Stimulated activated CD8-positive, alpha-beta memory T cell treated with anti-CD3 and anti-CD28 coated beads, Interleukin-7, amount 100 ng/mL, for 1 hour (primary cell): ENCODE measurements at places on chromosomes 11 and 22.
A peak's percentile ranks its signal among the peaks of the same experiment; 100 is the strongest.

- DNase-seq: no peak
Measured at GRCh38 chr11:111549869-111550203, 9.3 kb downstream of the LAYN start.

- DNase-seq: no peak
Measured at GRCh38 chr11:88183233-88183632, 8.0 kb upstream of the RAB38 start.

GRCh38 chr22:19540394-19540793 lies 16.2 kb upstream of the CLDN5 start:
- no peak for DNase-seq

DNA sequence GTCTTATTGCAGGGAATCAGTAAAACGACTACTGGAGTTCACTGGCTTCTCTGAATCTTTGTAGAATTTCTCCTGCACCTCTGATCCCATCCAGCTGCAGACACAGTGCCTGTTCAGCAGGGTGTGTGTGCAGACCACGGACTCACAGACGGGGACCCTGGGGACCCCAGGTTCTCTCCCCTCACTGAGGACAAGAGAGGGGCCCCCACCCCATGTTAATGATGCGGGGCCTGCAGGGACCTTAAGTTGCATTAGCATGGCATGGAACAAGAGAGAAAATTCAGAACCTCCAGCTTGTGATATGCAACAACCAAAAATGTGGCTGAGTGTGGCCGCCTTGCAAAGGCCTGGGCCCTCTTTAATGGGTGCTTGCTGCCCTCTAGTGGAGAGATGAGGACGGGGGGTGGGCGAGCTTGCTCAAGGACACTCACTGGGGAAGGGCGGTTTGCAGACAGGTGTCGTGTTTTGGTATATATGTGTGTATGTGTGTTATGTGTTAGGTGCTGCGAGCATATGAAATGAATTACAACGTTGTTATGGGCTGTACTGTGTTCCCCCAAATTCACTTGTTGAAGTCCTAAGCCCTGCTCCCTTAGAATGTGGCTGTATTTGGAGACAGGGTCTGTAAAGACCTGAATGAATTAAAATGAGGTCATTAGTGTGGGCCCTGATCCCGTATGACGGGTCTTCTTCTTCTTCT lies 84.4 kb upstream of the SEPTIN5 start:
- DNase-seq: peak; percentile 72

GRCh38 chr11:57318178-57318577 lies 6.6 kb downstream of the TNKS1BP1 start:
- DNase-seq: no peak

DNA sequence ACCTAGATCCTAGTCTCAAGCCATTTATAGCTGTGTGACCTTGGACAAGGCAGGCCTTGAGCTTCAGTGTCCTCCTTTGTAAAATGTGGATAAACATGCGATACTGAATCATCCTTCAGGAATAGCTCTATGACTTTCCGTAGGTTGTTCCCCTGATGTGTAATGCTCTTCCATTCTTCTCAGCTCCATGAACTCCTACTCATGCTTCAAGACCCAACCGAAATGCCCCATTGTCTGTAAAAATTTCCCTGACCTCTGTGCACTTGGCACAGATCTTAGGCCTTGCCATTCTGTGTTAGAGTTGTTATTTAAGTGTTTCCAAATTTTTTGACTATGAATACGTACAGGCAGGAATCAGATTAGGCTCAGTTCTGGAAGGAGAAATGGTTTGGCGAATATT lies 3.3 kb upstream of the BEST1 start:
- DNase-seq: no peak
